ENCODE measurements at places on chromosomes 3 and 15.

- no peak for DNase-seq
Measured at GRCh38 chr3:127015282-127016042, 32.5 kb downstream of the PLXNA1 start.

DNA sequence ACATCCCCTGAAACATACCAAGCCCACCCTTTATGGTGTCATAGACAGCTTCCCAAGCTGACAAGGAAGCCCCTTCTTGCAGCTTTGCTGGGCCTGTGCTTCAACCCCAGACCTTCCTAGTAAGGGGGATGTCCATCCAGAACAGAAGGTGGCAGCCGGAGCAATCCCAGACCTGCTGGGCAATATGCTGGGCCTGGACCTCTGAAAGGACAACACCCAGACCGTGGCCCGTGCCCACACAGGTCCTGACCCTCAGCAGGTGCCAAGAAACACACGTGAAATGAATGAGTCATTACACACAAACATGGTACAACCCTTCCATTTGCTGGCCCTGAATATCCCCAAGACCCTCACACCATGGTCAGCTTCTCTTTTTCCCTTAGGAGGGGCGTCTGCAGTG lies 19.8 kb upstream of the VILL start:
- DNase-seq: no peak

DNA sequence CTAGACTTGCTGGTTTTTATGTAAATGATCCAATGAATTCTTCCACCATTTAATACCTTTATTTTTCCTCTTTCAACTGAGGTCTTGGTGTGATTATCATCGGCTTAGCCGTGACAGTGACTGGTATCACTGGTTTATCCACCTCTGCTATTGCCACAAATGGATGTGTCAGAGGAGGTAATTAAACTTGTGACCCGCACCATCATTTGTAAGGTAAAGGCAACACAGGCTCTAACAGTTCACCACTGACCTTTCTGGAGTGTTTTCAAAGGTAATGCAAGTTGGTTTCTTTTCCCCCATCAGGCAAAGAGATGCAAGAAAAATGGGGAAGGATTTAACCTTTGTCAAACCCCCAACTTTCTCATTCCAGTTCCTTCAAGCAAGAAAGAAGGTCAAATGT lies 19.7 kb downstream of the SLC12A1 start:
- no peak for DNase-seq

GRCh38 chr3:181721046-181721875 lies 9.5 kb downstream of the SOX2 start:
- no peak for DNase-seq

DNA sequence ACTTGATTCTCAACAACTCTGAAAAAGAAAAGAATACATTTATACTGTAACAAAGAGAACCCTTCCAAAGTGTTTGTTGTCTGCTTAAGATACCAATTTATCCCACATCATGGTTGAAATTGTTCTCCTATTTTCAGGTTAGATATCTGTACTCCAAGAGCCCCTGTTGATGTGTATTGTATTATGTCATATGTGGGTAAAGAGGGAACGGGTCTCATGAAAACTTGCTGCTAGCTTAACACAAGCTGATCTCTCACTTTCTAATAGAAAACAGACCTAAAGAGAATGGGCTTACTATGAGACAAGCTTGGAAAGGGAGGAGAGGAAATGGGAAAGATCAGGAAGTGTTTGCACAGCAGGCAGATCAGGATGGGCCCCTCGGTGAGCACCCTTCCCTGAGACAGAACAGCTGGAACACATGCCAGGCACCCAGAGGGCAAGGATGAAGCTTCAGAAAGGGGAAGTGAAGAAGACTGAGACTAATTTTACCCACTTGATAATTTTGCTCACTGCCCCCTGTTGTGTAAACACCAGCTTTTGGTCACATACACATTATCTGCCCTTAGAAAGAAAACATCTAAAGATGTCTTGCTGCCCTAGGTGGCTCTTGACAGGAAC lies 747.9 kb upstream of the CCDC54 start:
- DNase-seq: no peak

Measured in activated effector memory CD4-positive, alpha-beta T cell treated with Interleukin-2 at 50 U/mL for 16 hours (primary cell).